GM12864 (cell line): ENCODE measurements at places on chromosomes 3 and 15.
A peak's percentile ranks its signal among the peaks of the same experiment; 100 is the strongest.

DNA sequence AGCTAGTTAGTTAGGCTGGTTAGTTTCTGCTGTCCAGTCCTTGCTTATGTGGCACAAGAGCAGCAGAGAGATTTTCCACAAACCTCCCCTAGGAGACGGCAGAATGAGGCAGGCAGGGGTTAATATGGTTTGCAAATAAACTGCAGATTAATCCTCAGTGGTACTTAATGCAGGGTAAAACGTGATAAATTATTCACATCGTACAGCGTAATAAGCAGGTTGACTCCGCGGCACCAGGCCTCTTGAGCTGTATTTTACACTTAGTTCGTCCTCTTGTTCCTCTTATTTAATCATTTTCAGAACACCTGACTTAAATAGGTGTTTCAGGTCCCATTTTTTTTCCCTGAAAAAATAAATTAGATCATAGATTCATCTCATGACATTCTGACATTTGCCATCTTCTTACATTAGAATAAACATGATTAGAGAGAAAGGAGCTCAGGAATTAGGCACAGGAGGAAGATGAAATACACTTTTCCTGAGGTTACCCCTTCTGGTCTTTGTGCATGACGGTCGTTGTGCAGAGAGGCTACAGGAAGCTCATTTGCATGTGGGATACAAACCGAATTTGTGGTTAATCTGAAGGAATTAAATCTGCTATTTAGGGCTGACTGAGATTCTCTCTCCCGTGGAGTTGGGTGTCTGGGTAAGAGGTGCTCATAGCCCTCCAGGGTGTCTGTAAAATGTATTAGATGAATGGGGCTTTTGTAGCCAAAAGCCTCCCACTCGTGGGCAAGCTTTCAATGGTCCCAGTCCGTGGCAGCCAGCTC, 27.1 kb upstream of the VPS8 start:
- no peak for DNase-seq

DNA sequence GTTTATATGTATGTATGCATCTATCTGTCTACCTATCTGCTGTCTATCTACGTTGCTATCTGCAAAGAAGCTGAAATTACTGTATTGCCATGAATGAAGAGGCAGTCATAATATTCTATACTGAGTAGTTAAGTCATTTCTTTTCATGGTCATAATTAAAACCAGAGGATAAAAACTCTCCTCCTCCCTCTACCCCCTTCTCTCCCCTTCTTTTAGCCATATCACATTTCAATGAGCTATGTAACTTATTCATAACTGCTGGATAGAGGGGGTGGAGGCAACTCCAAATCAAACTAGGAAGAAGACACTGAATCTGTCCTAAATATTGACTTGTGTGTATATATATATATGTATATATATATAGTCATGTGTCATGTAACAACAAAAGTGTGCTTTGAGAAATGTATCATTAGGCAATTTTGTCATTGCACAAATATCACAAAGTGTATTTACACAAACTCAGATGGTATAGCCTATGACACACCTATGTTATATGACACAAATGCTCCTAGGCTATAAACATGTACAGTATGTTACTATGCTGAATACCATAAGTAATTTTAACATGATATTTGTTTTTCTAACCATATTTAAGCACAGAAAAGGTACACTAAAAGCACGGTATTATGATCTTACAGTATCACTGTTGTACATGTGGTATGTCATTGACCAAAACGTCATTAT, 229.7 kb upstream of the KCNMB2 start:
- no peak for DNase-seq

- DNase-seq = no peak
These were observed 518.8 kb upstream of the ZNF385D start for GRCh38 chr3:22269831-22270230.

GRCh38 chr3:61239871-61240270, 11.4 kb downstream of the FHIT start:
- no peak for DNase-seq

DNA sequence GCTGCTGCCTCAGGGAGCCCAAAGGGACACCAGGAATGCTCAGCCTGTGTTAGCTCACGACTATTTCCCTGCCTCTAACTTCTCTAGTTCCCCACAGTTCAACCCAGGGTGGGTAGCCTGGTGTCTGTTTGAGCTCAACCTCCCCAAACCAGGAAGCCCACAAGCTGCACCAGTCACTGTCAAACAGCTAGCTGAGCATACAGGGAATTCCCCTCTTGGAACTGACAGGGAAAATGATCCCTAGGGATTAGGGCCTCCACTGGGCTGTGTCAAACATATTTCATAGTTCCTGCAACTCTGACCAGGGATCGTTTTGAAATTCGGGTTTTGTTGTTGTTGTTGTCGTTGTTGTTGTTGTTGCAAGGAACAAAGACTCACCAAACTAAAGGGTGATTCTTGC, 147.1 kb upstream of the ICE2 start:
- DNase-seq = no peak

DNA sequence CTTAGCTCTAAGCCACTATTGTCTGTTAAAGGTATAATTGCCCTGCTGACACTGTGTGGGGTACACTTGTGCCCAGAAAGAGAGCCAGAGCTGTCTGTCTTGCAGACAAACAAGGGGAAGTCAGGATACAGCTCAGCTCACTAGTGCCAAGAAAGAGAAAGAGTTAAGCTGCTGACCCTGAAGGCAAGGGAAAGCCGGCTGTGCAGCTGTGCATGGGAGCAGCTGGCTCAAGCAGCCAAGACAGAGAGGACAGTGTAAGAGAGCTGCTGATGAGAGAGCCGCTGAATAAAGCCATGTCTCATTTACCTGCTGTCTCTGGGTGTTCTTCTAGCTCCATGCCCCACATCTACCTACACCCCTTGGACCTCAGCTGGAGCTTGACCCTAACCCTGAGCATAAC, 428.1 kb upstream of the NAALADL2 start:
- DNase-seq = no peak

DNA sequence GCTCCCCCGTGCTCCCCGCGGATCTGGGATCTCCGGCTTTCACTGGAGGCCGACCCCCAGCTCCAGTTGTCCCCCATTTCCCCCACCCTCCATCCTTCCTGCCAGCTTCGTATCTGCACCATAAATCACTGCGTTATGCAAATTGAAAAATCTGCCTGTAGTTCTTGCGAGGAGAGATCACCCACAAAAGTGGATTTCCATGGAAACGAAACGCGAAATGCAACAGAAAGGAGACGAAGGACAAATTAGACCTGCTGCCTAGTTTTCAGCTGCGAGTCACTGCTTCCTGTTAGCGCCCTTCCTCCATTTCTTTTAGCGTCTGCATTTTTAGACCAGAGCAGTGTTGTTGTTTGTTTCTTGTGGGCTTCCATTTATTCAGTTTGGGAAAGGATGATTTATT, 127.1 kb upstream of the ATP10A start:
- no peak for DNase-seq

DNA sequence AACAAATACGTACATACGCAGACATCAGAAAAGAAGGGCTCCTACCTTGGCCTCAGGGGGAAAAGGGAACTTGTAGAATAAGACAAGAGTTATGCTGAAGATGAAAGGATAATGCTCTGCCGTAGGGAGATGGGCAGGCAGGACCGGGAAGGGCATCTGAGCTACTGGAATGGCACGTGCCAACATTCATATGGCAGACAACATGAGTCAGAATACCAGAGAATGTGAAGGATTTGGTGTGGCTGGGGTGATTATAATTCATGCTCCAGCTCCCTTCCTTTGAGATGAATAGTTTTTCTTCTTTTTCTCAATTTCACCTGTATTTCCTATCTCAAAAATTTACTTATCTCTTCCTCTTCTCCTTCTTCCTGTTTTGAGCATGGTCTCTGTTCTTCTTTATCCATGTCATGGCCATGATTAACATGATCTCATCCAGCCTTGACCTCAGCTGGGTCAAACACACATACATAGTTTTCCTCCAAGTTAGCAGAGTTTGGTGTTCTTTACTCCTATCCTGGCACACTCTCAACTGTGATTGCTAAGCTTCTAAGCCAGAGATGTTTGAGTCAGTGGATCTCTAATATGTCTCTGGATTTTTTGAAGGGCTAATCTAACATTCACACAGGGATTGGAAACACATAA, 507.0 kb downstream of the FOXP1 start:
- DNase-seq = no peak

DNA sequence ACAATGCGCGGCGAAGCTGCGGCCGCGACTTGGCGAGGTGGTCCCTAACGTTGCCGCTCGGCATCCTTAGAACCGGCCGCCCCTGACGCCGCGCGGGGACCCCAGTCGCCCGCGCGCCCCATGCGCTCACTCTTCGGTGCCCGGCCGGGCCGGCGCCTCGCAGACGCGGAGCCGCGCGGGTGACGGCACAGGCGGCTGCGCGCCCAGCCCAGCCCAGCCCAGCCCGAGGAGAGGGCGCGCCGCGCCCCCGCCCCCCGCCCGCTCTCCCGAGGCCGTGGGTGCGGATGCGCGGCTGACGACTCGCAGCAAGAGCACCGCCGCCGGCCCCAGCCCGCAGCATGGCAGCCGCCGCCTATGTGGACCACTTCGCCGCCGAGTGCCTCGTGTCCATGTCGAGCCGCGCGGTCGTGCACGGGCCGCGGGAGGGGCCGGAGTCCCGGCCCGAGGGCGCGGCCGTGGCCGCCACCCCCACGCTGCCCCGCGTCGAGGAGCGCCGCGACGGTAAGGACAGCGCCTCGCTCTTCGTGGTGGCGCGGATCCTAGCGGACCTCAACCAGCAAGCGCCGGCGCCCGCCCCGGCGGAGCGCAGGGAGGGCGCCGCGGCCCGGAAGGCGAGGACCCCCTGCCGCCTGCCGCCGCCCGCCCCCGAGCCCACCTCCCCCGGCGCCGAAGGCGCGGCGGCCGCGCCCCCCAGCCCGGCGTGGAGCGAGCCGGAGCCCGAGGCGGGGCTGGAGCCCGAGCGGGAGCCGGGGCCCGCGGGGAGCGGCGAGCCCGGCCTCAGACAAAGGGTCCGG, 437 bp downstream of the KLF13 start:
- no peak for DNase-seq

GRCh38 chr3:116083683-116084082, 361.6 kb downstream of the LSAMP start:
- no peak for DNase-seq

DNA sequence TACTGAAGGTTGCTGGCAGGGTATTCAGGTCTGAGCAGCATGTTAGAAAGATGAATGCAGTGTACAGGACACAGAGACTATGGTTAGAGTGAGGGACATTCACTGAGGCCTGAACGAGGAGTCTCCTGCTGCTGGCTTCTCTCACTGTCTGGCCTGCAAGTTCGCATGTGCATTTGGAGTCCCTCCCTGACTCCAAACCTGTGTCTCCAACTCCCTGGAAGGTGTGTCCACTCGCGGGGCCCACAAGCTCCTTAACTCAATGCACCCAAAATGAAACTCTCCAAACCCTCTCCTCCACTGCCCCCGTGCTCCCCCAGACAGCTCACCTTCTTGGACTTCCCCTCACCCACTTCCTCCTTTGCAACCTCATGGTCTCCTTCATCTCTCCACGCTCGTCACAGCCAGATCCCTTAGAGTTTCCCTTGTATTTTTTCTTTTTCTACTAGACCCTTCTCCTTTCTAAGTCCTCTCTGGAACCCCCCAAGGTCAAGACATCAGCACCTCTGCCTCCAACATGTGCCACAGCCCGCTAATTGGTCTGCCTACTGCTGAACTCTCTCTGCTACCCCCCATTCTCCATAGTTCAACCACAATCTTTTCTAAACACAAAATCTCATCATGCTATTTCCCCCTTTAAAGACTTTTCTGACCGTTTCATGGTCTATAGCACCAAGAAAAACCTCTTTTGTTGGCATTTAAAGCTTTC, 58.3 kb downstream of the HES1 start:
- peak; percentile 7 for DNase-seq

GRCh38 chr3:153094386-153094785, 67.6 kb upstream of the RAP2B start:
- no peak for DNase-seq

DNA sequence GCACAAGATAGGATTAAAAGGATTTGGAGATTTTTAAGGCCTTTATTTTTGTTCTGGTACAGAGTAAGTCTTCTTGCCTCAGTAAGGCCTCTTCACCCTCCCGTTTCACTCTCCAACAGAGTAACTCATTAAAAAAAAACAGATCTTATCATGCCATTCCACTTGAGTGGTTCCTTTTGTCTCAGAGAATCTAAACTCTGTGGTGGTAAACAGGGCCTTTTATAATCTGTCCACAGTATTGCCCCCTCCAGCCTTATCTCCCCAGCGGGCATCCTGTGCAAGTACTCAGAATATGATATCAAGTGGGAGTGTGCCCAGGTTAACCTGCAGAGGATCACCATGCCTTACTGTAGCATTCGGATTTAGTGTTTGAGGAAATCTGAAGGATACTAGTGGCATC, 20.3 kb upstream of the ATOSA start:
- DNase-seq = no peak

DNA sequence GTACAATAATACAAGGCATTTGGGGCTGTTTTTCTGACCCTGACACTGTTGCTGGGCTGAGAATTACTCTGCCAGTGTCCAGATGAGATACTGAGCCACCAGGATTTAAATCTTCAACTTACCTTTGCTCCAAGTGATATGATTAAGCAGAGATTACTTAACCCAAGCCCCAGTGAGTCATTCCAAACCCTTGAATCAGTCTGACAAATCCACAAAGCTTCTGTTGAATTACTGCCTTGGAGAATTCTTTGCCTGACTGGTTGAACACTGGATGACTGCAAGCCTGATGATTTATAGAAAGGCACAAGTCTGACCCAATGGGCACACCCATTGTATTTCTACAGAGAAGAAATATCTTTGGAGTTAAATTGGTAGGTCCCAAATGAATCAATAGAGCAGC, 88.2 kb upstream of the TSC22D2 start:
- DNase-seq = no peak

GRCh38 chr3:43005253-43005652, 26.1 kb downstream of the GASK1A start:
- no peak for DNase-seq

- DNase-seq = no peak
These were observed 58.5 kb downstream of the LIPC start for GRCh38 chr15:58490086-58490887.

DNA sequence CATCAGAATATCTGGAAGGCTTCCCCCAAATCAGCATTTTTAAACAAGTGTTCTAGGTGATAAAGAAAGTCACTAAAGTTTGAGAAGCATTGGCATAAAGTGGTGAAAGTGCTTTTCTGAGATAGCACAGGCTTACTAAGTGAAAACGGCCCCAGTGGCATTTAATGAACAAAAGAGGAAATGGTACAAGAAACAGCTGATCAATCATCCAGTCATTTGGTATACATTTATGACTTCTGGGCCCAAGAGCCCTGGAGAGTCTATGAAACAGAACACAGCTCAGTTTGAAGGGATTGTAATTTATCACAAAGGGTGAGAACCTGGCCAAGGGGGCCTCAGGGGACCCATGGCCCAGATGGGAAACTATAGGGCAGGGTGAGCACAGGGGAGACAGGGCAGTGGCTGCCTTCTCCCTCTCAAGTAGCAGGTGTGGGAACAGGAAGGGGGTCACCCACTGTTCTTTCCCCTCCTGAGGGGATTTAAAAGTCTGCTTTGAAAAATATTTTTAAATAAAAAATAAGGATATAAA, 265.5 kb upstream of the ROPN1 start:
- DNase-seq = no peak

- no peak for DNase-seq
These were observed 19.3 kb upstream of the SLC4A7 start for GRCh38 chr3:27503526-27503925.
